ENCODE measurements at places on chromosomes 11 and 22.

- no peak for DNase-seq
Measured at GRCh38 chr22:39243439-39244135, 1.2 kb downstream of the PDGFB start.

- DNase-seq = peak; percentile 87
Measured at GRCh38 chr22:20020533-20021195, at the start of gene TANGO2. TANGO2 (plus strand) TSS chr22:20021110; CDS start chr22:20036799, 15,689 bp downstream.

DNA sequence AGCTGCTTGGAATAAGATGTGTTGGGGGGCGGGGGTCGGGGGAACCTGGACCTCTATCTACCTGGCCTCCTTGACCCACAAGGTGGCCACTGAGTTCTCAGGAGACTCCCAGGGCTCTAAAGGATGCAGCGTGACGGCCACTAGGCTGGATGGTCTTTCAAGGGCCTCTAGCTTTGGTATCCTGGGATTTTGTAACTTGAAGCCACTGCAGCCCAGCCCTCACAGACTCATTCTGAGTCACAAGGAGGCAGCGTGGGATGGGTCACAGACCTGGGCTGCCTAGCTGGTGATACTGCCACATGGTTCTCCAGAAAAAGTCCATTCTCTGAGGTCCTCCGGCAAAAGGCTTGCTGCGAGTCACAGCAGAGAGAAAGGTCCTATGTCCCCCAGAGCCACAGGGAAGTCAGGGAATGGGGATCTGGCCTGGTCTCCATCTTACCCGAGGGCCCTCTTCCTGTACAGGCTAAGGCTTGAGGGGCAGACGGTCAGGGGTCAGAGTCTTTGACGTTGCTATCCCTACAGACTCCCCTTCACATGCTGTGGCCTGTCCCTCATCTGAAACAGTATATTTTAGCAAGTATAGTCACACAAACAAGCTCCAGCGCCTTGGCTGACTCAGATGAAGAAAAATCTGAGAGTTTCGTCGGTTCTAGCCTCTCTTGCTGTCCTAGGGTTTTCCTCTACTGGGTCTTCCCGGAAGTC lies 52.4 kb downstream of the KCNC1 start:
- peak; percentile 47 for DNase-seq

DNA sequence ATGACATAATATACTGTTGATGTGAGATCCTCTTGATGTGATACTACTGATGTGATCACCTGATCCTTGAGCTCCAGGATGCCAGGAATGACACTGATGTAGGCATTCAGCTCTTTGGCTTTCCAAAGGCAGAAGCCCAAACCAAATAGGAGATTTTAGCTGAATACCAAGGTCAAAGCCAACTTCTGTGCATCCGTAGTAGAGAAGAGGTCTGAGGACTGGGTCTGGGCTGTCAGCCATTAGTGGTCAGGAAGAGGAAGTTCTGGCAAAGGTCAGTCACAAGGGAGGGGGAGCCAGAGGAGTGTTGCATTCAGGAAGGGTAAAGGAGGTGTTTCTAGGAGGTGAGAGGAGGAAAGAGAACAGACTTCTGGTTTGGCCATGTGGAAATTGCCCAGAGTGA lies 53.4 kb upstream of the PARVG start:
- DNase-seq = no peak

DNA sequence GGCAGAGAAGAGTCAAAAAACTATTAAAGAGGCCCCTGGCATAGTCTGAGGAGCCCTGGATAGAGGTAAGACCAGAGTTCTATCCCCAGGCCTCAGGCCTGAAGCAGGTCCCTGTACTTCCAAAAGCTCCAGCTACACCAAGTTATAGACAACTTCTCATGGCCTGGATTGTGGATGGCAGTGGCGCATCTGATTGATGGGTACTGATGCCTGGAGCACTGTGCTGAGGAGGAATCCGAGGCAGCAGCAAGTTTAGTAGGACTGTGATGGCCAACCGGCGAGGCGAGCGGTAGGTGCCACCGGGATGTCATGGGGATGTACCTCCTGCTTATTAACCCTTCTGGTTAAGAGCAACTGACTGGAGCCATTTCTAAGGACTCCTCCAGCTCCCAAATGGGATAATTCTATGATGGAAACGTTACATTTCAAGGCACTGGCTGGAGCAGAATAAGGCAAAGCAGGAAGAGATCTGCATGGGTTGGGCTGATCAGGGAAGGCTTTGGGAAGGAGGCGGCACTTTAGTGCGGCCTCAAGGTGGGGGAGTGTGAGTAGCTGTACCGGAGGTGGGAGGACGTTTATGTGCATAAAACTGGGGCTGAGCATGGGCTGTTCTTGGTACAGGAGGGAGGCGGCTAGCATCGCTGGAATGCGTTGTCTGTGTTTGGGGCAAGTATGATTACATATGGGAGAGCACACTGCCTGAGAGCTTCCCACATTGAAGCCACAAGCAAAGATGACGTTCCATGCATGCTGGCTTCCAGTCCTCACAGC lies 24.2 kb upstream of the JAM3 start:
- DNase-seq = no peak

DNA sequence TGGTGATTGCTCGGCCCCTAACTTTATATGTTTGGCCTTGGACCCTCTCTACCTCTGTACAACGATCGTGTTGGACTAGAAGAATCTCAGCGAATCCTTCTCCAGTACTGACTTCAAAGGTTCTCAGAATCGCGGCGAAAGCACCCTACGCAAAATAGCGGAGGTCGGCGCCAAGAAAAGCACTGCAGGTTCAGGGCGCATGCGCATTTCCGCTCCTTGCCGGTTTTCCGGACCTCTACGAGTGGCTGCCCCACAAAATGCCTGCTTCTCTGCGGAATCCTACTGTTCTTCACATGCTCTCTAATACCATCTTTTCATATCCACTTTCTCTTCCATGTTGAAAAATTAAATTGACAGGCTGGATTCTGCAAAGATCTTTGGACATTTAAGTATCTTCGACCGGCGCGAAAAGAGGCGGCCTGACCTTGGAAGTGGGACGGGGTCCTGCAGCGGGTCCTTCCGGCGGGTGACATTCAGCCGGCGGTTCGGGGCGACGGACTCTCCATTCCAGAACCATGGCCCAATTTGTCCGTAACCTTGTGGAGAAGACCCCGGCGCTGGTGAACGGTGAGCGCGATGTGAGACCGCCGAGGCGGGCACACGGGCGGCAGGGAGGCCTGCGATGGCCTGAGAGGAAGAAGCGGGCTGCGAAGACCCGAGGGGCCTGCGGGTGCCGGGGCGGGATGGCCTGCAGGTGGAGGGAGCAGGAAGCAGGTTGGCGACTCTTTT lies at the start of gene ATP5MG:
Gene ATP5MG (plus strand): TSS at position 456 of the 729 bp plus-strand sequence. CDS start 60 bp downstream, at position 516.
- peak; percentile 82 for DNase-seq

GRCh38 chr11:13183094-13183825 lies 94.3 kb upstream of the BMAL1 start:
- DNase-seq = peak; percentile 91

- DNase-seq = no peak
Measured at GRCh38 chr22:47802421-47802820, 1040.0 kb downstream of the TBC1D22A start.

- DNase-seq = no peak
Measured at GRCh38 chr11:74086242-74086884, 77.5 kb upstream of the UCP3 start.

- peak; percentile 91 for DNase-seq
Measured at GRCh38 chr22:17705951-17706900, 67.7 kb downstream of the BCL2L13 start.

GRCh38 chr11:34988294-34989255 lies 72.2 kb downstream of the PDHX start:
- DNase-seq = peak; percentile 63

DNA sequence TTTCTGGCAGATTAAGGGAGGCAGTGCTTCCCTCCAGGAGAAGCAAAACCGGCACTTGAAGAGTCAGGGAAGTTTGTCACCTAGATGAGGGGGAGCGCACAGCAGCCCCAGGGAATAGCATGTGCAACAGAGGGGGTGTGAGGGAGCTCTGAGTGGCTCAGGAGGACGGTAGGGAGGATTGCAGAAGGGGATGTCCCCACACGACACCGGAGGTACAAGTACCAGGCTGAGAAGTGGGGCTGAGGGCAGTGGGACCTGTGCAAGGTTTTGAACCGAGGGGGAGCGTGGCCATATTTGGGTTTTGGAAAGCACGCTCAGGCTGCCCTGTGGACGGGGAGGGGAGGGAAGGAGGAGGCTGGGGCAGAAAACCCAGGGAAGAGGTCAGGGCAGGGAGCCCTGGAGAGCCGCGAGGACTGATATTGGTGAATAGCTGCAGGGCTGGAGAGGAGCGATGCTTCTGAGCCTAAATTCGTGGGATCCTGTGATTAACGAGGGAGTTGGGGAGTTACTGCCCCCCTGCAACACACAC lies 17.9 kb upstream of the TMPRSS6 start:
- no peak for DNase-seq

DNA sequence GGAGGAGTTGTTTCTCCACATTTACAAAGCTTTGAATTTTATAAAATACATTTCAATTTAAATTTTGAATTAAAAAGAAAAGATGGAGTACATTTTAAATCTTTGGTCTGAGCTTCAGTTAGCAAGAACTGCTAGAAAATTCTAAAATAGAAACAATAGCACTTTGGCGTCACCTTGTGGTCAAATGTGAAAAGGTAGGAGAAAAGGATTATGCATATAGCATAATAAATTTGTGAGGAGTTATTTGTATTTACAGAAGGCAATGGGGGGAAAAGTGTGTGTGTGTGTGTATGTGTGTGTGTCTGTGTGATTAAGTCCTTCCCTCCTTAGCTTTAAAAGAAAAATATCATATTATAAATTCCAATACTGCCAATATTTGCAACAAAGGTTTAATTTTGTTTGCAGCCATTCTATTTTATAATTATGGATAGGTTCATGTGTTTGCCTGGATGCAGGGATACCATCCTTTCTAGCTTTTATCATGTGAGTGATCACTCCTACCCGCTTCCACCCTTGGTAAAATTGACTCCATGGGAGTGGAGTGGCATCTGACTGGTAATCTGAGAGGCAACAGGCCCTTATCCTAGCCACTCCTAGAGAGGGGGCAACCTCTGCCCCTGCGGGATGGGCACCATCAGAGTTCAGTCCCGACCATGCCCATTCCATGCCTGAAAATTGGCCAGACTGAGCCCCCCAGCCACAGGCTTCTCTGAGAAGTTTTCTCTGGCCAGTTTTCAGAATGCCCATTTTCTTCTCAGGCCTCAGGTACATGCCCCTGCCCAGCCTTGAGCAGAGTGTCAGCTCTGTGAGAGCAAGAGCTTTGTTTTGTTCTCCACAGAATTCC lies 13.6 kb upstream of the LGR4 start:
- DNase-seq = peak; percentile 58

- no peak for DNase-seq
Measured at GRCh38 chr11:116828632-116829524, 829 bp upstream of the APOC3 start.

GRCh38 chr11:38751421-38751820 lies 2153.4 kb upstream of the RAG2 start:
- no peak for DNase-seq

DNA sequence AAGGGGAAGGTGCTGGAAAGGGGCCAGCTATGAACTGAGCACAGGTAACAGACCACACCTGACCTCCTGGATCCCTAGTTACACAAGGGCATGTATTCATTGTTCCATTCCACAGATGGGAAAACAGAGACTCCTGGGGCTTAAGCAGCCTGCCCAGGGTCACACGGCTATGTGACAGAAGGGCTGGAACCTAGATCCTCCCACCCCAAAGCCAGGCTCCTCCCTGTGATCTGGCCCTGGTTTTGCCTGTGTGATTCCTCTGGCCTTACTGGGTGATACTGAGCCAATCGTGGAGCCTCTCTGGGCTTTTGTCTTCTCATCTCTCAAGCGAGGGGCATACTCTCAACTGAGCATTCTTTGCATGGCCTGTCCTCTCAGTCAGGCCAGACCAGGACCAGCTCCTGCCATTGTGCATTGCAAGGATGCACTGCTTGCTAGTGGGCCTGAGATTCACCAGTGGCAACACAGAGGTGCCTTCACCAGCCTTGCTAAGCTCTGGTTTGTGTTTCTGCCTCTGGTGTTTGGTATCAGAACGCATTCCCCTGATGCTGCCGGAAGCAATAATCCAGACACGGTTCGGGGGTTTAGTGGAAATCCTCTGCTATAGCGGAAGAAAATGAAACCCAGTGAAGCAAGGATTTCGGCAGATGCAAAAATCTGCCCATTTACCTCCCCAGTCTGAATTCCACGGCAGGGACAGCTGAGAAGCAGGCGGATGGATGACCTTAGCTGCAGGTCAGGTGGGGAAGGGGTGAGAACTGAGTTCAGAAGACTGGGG lies 226.6 kb downstream of the ST3GAL4 start:
- DNase-seq = no peak

DNA sequence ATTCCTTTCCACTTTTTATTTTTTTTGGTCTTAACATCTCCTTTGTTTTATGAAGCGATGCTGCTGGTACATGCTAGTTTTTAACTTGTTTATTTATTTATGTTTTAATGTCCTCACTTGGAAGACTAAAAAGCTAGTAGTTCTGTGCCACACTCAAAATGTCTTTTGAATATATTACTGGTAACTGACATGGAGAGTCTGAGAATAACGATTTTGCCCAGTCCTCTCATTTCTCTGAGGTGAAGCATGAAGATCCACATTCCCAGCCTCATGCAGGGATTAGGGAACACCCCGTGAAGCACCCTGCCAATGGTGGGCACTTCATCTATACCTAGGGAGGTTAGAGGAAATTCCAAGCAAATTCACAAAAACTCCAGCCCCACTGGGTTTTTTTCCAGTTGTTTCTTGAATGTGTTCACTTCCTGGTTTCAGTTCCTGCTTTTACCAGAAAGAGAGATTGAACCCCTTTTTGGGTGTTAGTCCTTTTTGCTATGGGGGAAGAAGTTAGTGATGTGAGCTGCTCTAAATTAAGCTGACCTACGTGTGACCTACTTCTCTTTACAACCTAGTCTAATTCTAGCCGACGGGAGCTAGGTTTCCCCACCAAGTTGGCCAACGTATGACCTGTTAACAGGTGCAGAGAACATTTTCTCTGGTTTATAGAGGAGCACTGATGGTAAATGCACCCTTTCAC lies 106.1 kb downstream of the SLC1A2 start:
- DNase-seq = no peak

DNA sequence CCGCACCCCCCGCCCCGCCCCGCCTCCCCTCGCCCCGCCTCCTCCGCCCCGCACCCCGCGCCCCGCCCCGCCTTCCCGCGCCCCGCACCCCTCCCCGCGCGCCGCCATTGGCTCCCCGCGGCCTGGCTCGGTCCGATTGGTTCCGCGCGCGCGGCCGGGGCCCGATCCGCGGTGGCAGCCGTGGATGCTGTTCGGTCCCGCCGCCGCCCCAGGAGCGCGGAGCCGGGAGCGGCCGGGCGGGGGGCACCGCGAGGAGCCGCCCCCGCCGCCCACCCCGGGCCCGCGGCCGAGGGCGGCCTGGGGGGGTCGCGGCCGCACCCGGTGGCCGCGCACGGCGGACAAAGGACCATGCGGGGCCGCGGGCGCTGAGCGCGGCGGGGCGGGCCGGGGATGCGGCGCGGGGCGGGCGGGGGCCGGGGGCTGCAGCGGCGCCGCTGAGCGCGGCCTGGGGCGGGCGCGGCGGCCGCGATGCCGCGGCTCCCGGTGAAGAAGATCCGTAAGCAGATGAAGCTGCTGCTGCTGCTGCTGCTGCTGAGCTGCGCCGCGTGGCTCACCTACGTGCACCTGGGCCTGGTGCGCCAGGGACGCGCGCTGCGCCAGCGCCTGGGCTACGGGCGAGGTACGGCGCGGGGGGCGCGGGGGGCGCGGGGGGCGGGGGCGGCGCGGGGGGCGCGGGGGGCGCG lies at the start of gene B4GALNT4:
Gene B4GALNT4 (plus strand): TSS at position 164 of the 683 bp plus-strand sequence. CDS start 305 bp downstream, at position 469.
- no peak for DNase-seq

GRCh38 chr11:870127-870413 lies 27.4 kb downstream of the TSPAN4 start:
- no peak for DNase-seq
